ENCODE measurements at places on chromosomes 3 and 15.
A peak's percentile ranks its signal among the peaks of the same experiment; 100 is the strongest.

GRCh38 chr3:148727231-148727630, 29.5 kb downstream of the AGTR1 start:
- peak; percentile 85 for DNase-seq

- no peak for DNase-seq
Measured at GRCh38 chr15:80483725-80484161, 79.6 kb downstream of the ARNT2 start.

DNA sequence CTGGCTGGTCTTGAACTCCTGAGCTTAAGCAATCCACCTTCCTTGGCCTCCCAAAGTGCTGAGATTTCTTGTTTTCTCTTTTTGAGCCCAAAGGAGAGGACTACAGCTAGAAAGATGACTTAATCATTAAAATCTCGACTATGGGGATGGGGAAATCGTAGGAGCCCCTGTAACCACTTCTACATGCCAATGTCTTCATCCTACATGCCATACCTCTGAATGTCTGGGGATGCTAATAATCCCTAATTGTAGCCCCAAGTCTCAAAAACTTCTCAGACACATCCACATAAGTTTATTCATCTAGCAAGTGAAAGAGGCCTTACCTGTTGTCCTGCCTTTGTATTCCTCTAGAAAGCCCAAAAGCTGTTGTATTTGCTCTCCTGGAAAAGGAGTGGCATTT, 3.7 kb upstream of the RHOV start:
- no peak for DNase-seq

- DNase-seq: no peak
Measured at GRCh38 chr3:37753428-37753827, 108.3 kb upstream of the CTDSPL start.

DNA sequence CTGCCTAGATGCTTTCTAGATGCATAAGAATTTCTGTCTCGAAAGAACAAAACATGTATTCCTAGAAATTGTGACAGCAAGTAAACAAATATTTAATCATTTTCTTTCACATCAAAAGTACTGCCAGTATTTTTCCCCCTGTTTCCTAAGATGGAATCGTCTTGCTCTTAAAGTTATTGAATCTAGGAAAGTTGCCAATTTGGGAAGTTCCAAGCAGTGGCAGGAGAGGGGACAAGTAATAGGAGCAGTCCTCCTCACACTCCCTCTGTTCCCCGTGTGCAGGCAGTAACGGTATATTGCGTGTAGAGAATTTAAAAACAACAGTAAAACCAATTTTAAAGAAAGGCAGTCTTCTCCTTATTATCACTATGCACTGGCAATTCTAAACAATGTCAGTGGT, 619.8 kb downstream of the TBL1XR1 start:
- no peak for DNase-seq

DNA sequence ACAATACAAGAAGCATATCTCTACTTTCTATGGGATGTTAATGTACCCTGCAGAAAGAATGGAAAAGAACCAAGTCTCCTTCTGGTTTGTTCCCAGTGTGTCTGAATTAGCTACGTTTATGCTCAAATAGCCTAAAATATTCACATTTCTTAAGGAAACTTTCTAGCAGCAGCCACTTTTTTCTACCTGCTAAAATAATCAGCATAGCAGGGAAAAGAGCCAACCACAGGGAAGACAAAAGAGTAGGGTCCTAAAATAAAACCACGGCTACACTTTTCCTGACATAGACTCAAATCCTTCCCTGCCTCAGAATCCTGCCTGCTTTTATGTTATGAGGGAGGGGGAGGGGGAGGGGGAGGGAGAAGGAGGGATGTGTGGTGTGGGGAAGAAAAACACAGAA, 136.7 kb downstream of the GBE1 start:
- DNase-seq: no peak

GRCh38 chr3:100358413-100358812, 23.9 kb downstream of the NIT2 start:
- DNase-seq: no peak
